ENCODE measurements at places on chromosomes 11 and 22.

DNA sequence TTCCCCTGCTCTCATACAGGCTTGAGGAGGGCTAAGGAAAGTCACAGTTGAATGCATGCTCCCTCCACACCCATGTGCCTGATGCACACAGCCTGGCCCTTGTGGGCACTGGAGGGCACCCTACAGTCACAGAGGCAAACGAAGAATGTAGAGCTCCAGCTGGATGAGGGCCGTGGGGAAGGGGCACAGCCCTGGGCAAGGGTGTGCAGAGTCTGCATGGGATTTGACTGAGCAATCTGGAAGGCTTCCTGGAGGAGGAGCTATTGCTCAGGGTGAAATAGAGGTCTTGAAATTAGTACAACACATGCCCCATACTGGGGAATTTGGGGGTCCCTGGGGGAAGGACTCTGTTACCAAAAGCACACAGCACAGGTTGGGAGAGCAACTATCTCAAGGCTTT lies 64.0 kb downstream of the KCNQ1 start:
- no peak for DNase-seq

DNA sequence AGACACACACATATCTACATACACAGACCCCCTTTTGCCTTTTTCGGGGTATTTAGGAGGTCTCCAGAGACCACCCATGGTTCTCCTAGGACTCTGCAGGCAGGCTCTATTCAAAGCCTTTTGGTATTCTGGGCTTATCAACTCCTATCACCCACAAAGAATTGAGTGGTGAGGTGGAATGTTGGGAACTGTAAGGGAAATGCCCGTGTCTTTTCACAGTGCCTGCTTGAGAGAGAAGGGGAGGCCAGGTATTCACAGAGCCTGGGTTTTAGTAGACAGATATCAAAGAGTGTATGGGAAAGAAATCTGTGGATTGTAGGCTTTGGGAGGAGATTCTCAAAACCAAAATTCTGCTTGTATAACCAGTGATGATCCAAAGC lies 44.0 kb upstream of the CSNK2A3 start:
- DNase-seq: no peak

DNA sequence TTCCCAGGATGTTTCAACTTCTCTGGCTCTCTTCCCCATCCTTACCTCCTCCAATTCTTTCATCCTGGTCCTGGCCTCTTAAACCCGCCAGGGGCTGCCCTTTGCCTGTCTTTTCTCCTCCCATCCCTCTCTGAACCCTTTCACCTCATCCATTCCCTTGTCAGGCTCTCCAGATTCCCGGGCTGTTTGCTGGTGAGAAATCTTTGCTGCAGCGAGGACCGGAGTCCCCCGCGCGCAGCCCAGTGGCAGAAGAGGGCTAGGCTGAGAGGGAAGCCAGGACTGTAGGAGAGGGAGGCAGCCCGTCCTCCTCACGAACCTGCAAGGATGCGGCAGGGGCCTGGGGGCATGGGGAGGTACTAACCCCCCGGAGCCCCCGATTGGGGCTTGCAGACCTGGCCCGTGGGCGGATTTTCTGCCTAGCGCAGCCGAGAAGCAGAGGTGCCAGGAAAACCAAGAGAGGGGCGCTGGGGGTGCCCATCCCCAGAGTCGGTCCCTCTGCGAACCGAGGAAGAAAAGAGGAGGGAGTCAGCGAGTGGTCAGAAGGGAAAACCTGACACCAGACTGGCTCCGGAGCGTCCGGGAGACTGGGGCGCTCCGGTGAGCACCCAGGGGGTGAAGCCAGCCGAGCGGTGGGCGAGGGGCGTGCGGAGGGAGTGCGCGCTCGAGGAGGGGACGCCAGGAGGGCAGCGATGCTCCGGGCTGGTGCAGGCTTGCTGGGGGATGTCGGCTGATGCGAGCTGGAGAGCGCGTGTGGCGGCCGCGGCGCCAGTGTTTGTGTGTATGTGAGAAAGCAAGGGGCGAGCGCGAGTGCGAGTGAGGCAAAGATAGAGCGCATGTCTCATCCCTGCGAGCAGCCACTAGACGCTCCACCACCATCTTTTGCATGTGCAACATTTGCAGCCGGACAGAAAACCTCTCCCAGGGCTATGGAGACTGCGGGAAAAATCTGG lies at the start of gene GRIA4:
TSS of gene GRIA4 (plus strand) at position 242 of the 950 bp plus-strand sequence. CDS start 925 bp downstream, outside the sequence.
- DNase-seq: no peak

- no peak for DNase-seq
Measured at GRCh38 chr11:92137747-92138146, 86.9 kb upstream of the FAT3 start.

- DNase-seq: no peak
Measured at GRCh38 chr11:11958403-11959231, 49.8 kb downstream of the DKK3 start.

GRCh38 chr11:8779107-8779506 lies 96.5 kb downstream of the RPL27A start:
- DNase-seq: no peak

DNA sequence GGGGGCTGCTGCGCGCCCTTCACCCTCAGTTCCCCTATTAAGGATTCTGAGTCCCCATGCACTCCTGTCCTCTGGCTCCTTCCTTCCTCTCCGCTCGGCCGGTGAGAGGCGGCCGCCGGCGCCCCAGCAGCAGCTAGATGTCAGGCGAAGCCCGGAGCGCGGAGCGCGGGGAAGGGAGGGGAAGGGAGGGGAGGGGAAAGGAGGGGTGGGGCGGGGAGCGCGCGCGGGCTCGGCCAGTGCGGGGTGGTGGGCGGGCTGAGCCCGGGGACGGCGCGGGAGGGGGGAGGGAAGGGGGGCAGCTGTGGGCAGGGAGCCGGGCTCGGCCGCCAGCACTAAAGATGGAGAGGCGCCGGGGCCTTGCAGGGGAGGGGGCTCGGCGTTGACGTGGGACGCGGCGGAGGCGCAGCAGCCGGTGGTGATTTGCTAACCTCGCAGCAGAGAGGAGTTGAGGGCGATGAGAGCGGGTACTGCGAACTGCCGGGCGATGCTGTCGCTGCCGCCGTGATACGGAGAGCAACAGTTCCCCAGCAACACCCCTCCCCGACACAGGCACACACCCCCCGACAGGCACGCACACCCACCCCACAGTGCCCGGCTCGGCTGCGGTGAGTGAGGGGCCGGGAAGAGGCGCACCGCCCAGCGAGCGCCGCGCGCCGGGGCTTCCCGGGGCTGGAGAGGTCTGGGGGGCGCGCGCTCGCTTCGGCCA lies at the start of gene ZBTB16:
TSS of gene ZBTB16 (plus strand) at position 434 of the 706 bp plus-strand sequence. CDS start 3,590 bp downstream, outside the sequence.
- peak; percentile 33 for DNase-seq

- no peak for DNase-seq
Measured at GRCh38 chr11:125929445-125930075, 16.3 kb upstream of the VSIG10L2 start.

DNA sequence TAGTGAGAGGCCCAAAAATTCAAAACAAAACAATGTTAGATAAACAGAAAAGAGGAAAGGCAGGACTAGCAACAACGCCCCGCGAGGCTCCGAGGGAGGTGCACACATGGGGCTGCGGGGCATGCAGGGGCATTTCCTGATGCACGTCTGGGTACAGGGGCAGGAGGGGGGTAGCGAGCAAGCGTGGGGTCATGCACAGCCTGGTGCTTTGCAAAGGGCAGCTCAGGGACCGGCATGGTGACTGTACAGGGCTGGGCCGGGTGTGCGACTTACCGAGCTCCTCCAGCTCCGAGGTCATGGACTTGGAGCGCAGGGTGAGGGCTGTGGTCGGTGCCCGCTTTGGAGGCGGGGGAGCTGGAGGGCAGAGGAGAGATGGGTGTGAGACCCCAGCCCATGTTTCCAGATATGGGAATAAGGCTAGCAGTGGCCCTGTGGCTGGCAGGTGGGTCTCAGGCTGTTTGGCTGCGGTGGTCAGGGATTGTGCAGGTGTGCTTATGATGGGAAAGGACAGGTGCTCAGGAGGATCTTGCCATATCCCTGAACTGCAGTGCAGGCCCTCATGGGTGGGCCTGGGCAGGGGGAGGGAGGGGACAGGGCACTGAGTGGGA lies 103.7 kb downstream of the CTTN start:
- DNase-seq: no peak

DNA sequence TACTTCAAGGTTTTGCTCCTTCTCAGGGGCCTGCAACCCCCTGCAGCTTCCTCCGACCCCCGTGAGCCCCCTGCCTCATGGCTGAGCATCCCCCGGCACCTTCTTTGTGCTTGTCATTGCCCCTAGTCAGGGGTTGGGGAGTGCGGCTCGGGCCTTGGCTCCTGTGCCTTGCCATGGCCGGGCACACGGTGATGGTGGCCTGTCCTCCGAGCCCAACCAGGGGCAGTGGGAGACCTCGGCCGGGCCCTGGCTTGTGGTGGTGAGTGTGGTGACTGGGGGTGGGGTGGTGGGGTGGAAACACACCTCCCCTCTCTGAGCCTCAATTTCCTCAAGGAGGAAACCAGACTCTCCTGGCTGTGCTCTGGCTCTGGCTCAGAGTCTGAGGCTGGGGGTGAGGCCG lies 1.5 kb upstream of the MRGPRG start:
- DNase-seq: no peak

GRCh38 chr11:725624-726202 lies 19.7 kb downstream of the EPS8L2 start:
- no peak for DNase-seq

DNA sequence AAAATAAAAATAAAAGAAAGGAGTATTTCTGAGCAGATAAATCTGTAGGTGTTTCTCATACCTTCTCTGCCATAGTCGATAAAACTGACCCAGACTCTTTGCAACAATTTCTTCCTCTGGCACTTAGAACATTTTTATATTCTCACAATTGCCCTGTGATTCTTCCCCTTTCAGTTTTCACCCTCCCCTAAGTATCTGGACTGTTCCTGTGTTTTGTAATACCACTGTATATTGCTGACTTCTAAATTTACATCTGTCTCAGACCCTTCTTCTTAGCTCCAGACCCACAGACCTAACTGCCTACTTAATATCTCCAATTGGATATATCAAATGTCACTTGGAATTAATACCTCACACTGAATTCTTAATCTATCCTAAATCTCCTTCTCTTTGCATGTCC lies 133.4 kb upstream of the DDI1 start:
- no peak for DNase-seq

DNA sequence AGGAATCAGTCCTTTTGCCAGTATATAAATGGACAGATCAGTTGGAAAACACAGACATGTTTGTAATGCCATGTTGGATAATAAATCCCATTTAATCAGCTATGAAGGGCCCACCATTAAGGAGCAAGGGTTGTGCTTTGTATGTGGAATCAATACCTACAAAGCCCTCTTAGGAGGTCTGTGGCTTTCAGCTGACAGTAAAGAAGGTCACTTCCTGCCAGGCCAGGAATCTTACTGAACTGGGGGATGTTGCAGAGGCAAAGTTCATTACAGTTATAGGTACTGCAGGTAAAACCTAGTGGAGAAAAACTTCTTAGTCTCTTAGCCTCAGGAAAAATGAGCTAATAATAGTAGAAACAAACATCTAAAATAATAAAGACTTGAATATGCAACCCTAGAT lies 129.5 kb downstream of the FAM76B start:
- DNase-seq: no peak

- no peak for DNase-seq
Measured at GRCh38 chr11:123181075-123181474, 14.0 kb downstream of the CLMP start.

- no peak for DNase-seq
Measured at GRCh38 chr22:30606455-30607299, at the start of gene TCN2. TSS of gene TCN2 (plus strand) at chr22:30607174. CDS start at chr22:30607332, 158 bp downstream.

DNA sequence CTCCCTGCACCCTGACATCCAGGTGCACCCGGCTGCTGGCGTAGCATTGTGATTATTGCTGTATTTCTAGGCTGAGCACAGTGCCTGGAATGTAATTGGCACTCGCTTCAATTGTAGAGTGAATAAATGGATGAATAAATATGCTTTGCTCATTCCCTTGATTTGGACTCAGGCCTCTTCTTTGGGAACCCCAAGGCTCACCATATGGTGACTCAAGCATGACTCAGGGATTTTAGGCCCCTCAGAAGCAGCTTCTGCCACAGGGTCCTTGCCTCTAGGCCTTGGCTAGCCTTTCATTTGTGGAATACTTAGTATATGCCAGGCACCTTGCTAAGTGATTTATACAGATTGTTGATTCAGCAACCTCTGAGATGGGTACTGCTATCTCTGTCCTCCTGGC lies 78.9 kb downstream of the GRIK4 start:
- no peak for DNase-seq

DNA sequence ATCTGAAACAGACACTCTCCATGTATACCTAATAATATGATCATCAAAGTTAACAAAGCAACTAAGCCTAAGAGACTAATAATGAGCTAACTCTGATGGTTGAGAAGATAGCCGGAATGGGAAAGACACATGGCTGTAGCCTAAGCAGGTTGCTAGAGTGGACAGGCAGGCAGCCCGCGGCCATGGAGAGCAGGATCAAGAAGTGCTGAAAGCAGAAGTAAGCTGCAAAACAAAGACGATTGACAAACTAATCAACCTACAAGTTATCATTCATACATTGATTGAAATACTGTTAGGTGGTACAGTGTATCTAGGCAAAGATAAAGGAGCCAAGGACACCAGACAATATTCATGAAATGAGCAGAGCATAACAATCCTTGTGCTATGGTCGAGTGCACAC lies 29.3 kb downstream of the SLN start:
- DNase-seq: no peak

GRCh38 chr22:49481659-49482399 lies 345.8 kb downstream of the BRD1 start:
- DNase-seq: no peak

GRCh38 chr22:43553451-43554258 lies 141.8 kb downstream of the MPPED1 start:
- no peak for DNase-seq

- DNase-seq: no peak
Measured at GRCh38 chr11:106683435-106683834, 334.8 kb downstream of the GUCY1A2 start.

- DNase-seq: no peak
Measured at GRCh38 chr22:22995166-22995565, 75.2 kb upstream of the GNAZ start.

- no peak for DNase-seq
Measured at GRCh38 chr11:46874586-46874985, 28.5 kb upstream of the CKAP5 start.

DNA sequence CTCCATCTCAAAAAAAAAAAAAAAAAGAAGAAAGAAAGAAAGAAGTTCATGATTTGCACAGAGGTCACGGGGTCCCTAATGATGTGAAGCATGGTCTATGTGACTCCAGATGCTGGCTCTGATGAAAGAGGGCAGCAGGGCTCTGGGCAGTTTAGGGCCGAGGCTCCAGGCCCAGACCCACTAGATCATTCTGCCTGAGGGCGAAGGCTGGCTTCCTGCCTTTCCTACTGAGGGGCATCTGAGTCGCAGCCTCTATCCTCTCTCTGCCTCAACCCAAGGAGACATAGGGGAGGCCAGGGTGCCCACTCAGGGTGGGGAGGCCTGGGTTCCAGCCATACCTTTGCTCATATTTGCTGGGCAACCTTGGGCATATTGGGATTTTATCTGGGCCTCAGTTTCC lies 4.8 kb downstream of the SLC35E4 start:
- DNase-seq: no peak

GRCh38 chr22:33470456-33470855 lies 412.3 kb upstream of the SYN3 start:
- no peak for DNase-seq

DNA sequence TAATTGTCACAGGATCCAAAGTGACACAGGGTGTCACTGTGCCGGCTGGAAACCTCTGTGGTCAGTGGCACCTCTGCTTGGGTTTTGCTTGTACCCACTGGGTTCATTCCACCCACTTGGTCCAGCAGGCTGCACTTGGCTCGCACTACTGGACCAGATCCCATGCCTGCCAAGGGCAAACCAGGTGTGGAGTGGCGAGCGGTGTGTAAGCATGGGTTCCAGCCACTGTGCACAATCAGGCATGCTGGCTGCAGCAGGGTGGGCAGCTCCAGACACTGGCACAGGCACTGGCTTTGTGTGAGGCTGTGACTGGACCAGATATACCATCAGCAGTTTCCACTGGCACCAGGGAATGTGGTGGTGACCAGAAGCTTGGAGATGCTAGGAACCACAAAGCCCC lies 261.4 kb downstream of the KCNA4 start:
- no peak for DNase-seq
